Neural crest cell (in vitro differentiated cells): ENCODE measurements at places on chromosomes 12 and 14. TPM values are rescaled to one million over a fixed set of nuclear protein-coding genes. Genes with fewer than 3 reads are reported as not detected.

The KRT78 gene
- total RNA-seq, result not detected in 2 replicates

The P2RX2 gene
- total RNA-seq, result not detected in 2 replicates

The ZNF891 gene
- 3.9 and 4.2 TPM in 2 replicates for total RNA-seq

The CMA1 gene
- total RNA-seq, result not detected in 2 replicates
